ENCODE measurements at places on chromosomes 1 and 21.

DNA sequence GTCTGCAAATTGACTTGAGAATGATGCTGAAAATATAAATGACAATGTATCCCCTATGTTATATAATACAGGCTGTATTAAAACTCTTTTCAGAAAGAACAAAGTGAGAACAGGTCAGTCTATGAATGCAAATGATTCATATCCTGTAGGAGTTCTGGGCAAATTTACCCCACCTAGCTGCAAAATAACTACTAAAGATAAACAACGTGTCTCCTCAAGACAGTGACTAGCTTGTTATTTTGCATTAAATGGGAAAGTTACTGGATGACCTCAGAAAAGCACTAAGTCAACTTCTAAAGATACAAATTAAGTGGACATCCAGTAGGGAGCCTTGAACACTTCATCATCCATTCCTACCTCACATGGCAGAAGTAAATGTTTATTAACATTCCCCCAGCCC, 11.1 kb downstream of the RNF19B start:
- H3K27ac ChIP-seq: no peak overlapping the region
- H3K4me1 ChIP-seq: peaks cover 17% of the 10 kb centered on the region
- no peak for DNase-seq
- H3K4me3 ChIP-seq: no peak overlapping the region
- H3K36me3 ChIP-seq: no peaks in the 10 kb centered on the region

GRCh38 chr1:46113948-46114347, 18.5 kb downstream of the PIK3R3 start:
- no peak for DNase-seq
- no peaks in the 10 kb centered on the region for H3K36me3 ChIP-seq

GRCh38 chr1:161733526-161733925, 12.2 kb downstream of the FCRLB start:
- peaks cover 4% of the 10 kb centered on the region for H3K4me1 ChIP-seq
- H3K36me3 ChIP-seq: no peaks in the 10 kb centered on the region
- no peak overlapping the region for H3K4me3 ChIP-seq
- no peak overlapping the region for H3K27ac ChIP-seq
- no peak for DNase-seq

- H3K4me3 ChIP-seq: no peak overlapping the region
- no peak overlapping the region for H3K27ac ChIP-seq
- DNase-seq: no peak
- no peaks in the 10 kb centered on the region for H3K4me1 ChIP-seq
Measured at GRCh38 chr21:15894596-15894995, 164.8 kb downstream of the USP25 start.

DNA sequence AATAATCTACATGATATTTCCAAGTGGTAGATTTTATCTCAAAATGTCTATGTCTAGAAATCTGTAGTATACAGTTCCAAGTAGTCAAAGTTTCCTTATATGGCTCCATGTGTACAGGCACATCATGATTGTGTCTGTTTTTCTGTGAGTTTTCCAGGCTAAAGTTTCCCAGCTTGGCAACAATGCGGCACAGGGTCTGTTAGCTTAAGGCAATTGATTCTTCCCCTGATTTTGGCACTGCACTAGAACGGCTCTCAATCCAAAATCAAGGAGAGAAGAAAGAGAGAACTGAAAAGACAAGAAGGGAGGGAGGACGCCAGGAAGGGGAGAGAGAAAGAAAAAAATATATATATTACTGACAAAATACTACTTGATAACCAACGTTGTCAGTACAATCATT, 193.9 kb upstream of the SNX7 start:
- no peaks in the 10 kb centered on the region for H3K27me3 ChIP-seq
- H3K36me3 ChIP-seq: no peaks in the 10 kb centered on the region
- peaks cover 29% of the 10 kb centered on the region for H3K4me1 ChIP-seq
- DNase-seq: no peak
- no peak overlapping the region for H3K4me3 ChIP-seq

DNA sequence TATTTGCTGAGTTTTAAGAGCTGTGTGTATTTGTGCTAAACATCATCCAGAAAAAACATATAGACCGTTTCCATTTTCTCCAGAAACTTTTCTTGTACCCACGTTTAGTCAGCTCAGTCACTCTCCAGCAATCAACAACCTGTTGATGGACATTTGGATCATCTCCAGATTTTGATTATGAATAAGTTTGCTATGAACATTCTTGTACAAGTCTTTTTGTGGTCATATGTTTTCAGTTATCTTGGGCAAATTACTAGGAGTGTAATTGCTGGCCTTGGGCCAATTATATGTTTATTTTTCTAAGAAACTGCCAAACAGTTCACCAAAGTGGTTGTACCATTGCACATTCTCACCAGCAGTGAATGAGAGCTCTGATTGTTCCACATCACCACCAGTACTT, 221.8 kb downstream of the CENPF start:
- no peak overlapping the region for H3K4me3 ChIP-seq
- DNase-seq: no peak
- H3K4me1 ChIP-seq: no peaks in the 10 kb centered on the region
- H3K27ac ChIP-seq: no peak overlapping the region
- H3K36me3 ChIP-seq: no peaks in the 10 kb centered on the region

DNA sequence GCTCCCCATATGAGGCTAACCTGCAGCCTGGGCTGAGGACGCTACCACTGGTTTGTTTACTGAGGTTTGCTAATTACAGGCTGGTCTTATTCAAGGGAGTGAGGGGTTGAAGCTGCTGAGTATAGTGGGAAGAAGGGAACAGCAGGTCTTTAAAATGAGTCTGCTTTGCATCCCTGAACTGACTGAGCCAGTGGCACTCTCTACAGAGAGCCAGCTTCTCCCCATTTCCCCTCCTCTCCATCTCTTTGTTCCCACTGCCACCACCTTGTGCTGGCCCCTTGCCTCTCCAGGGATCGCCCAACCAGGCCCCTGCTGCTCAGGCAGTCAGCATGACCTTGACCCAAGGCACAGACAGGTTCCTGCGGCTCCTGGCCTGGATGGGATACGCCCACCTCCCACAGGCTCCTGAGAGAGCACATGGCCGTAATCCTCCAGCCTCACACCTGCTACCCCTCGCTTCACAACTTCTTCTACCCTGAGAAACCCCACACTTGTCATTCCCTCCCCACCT, 45.0 kb downstream of the IER5 start:
- no peak overlapping the region for H3K4me3 ChIP-seq
- H3K4me1 ChIP-seq: peaks cover 16% of the 10 kb centered on the region
- no peaks in the 10 kb centered on the region for H3K27me3 ChIP-seq
- no peak for DNase-seq
- H3K27ac ChIP-seq: no peak overlapping the region
- H3K36me3 ChIP-seq: no peaks in the 10 kb centered on the region
